ENCODE measurements at places on chromosomes 2 and 18. TPM values are rescaled to one million over a fixed set of nuclear protein-coding genes. Genes with fewer than 3 reads are reported as not detected.

LINC00305 gene
- not detected for total RNA-seq

LOXL3 gene
- total RNA-seq = 4.1 TPM

SLC19A3 gene
- 4.0 TPM for total RNA-seq

TMSB10 gene
- 1,276 TPM for total RNA-seq

CREG2 gene
- 0.08 TPM for total RNA-seq

ZNF521 gene
- total RNA-seq = 51.3 TPM

LYPD6 gene
- total RNA-seq = 3.2 TPM

RABL2A gene
- total RNA-seq = 32.9 TPM

MSH6 gene
- total RNA-seq = 105 TPM

COL3A1 gene
- 264 TPM for total RNA-seq

CFAP65 gene
- 2.0 TPM for total RNA-seq

PAX3 gene
- not detected for total RNA-seq

REG3G gene
- total RNA-seq = 0.77 TPM

FER1L5 gene
- total RNA-seq = 0.45 TPM

GAREM1 gene
- total RNA-seq = 7.7 TPM

ZNF516 gene
- 110 TPM for total RNA-seq

CPO gene
- total RNA-seq = 1.1 TPM

GRCh38 chr18:77087393-77088141 is 45.0 kb downstream of the MBP start:
- peak; percentile 78 for DNase-seq

DNA sequence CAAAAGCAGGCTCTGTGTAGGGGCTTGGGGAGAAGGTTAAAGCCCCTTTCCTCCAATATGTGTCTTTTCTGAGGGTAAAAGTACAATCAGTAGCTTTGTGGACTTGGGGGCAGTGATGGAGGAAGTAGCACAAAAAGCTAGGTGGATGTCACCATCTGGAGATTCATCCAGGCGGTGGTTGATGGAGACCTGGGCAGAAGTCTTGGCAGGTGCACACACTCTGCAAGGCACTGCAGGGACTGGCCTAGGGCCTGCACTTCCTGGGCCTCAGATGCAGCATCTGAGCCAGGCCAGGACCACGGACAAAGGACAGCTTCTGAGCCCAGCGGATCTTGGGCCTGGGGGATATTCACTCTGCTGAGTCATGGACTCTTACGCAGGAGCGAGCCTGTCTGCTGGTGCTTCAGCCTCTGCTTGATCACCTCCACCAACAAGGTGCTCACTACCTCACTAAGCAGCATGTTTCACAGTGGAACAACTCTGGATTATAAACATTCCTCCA is 391.1 kb downstream of the TNS1 start:
- DNase-seq = no peak

GRCh38 chr2:133177196-133177595 is 391.1 kb downstream of the NCKAP5 start:
- no peak for DNase-seq

- DNase-seq = no peak
Measured at GRCh38 chr2:118678985-118679384, 168.5 kb downstream of the EN1 start.

DNA sequence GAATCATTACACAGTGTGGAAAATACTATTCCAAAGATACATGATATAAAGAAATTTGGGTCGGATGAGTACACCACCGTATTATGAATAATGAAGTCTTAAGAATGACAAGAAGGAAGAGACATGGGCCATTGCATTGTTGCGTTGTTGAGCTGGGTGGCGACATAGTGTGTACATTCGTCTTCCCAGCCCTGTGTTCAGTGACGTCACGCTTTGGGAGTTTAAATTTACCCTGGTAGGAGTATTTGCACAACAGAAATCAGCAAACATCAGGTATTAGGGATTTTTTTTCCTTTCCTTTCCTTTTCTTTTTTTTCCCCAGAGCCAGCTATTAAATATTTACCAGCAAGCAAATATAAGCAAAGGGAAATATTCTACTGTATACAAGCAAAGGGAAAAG is 347.2 kb upstream of the NETO1 start:
- no peak for DNase-seq

DNA sequence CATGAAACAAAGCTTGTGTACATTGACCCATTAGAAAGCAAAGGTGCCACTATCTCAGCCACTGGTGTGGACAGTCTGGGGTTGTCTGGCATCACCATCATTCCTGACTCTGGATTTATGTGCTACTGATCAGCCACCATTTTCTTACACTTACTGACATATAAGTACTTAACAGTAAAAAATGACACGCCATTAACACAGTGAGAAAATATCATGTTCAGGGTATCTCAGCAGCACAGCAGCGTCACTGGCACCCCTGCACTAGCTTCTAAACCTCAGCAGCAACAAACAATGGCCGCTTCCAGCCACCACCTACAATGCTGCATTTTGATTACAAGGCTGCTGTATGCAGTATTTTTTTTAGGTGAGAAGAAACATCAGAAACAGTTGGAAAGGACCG is 253.4 kb upstream of the HDAC4 start:
- DNase-seq = no peak

DNA sequence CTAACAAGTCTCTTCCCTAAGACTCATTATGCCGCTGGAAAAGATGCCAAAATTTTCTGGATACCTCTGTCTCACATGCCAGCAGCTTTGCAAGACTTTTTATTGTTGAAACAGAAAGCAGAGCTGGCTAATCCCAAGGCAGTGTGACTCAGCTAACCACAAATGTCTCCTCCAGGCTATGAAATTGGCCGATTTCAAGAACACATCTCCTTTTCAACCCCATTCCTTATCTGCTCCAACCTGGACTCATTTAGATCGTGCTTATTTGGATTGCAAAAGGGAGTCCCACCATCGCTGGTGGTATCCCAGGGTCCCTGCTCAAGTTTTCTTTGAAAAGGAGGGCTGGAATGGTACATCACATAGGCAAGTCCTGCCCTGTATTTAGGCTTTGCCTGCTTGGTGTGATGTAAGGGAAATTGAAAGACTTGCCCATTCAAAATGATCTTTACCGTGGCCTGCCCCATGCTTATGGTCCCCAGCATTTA is 26.3 kb downstream of the DHRS9 start:
- no peak for DNase-seq

- DNase-seq = no peak
Measured at GRCh38 chr2:160893581-160893980, 266.6 kb upstream of the TANK start.

- no peak for DNase-seq
Measured at GRCh38 chr2:65528241-65528574, 95.8 kb upstream of the SPRED2 start.

DNA sequence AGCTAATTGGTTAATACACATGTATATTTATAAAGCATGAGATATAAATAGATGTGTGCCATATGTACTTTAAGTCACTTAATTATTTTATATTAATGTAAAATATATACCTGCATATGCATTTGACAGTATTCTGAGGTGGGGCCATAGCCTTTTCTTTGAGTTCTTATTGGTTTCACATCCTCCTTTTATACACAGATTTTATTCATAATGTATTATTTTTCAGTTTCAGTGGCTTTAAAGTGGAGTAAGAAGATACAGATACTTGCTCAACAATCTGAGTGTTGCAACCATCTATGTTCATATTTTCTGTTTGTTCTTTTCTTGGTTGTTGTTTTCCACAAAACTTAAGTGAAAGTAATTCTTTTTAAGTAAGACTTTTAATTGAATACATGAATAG is 436.5 kb downstream of the RND3 start:
- DNase-seq = no peak

- DNase-seq = no peak
Measured at GRCh38 chr2:177665328-177665727, 272.8 kb downstream of the AGPS start.

- DNase-seq = no peak
Measured at GRCh38 chr2:36403675-36404230, 48.2 kb downstream of the CRIM1 start.

DNA sequence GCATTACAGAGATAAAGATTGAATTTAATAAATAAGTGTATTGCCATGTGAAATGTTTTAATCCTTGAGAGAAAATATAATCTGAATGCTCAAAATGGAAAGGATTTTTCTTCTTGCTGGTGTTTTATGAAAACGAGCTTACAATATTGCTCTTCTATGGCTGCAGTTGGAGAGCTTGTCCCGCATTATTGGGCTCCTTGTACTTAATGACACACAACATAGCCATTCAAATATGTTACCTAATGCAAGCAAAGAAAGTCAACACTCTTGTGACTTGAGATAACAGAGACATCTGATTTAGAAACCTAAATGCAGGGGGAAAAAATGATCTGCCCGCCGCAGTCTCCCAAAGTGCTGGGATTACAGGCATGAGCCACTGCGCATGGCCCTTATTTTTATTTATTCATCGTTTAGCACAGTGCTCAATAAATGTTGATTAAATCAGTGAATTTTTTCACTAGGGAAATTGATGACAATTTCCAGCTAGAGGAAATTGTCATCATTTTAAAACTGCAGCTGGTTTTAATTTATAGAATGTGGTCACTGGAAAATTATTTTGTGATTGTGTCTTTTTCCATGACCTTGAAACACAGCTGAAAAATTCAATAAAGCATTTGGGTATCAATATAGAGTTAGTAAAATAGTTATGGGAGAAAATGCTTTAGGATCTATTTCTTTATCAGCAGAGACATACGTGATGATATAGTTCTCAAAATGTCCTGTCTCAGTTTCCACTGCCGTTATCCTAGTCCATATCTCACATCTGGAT is 2.4 kb upstream of the PRKD3 start:
- no peak for DNase-seq

DNA sequence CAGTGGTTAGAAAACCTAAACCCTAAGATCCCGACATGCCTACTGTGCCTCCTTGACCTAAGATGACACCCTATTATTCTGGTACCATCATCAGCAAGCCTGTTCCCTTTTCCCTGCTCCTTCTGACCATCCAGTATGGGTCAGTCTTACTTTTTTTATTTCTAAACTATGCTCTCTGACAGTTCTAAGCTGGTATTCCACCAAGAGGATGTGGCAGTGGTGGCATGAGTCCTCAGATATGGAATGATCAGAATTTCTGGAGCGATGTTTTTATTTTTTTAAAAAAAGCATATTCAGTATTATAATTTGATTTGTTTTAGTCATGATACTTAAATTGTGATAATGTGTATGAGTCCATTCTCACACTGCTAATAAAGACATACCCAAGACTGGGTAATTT is 145.9 kb upstream of the LHCGR start:
- no peak for DNase-seq

DNA sequence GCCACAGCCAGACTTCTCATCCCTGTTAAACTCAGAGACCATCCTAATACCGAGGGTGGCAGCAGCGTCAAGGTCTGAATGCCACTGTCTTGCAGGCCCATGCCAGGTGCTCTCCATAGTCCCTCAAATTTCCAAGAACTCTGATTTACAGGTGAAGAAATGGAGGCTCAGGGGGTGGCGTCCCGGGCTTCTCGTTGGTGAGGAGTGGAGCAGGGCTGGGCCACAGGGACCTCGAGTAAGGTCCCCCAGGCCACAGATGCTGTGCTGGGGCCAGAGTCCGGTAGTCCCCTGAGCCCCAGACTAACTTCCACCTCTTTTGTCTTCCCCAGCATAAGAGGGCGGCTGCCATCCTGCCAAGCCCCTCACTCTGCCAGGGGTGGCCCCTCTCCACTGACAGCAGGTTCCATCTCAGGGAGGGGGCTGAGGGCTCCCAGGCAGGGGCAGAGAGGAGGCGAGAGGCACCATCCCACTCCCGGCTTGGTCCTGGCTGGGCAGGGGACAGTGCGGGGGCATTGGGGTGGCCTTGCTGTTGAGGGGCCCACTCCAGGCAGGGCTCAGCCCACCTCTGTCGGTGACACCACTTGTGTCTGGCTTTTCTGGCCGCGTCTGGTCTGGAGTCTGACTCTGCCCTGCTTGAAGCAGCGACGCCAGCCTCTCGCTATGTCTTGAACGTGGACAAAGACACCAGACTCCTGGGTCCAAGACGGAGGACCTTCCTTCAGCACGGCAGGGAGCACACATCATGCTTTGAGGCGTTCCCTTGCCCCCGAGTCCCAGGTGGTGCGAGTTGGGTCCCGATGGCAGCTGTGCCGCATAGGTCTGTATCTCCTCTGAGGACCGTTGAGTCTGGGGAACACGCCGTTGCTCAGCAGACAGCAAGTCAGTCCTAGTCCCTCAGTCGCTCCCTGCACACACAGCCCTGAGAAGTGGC is 15.9 kb upstream of the KLHL30 start:
- no peak for DNase-seq

GRCh38 chr2:9261231-9261883 is 54.7 kb downstream of the ASAP2 start:
- no peak for DNase-seq

GRCh38 chr2:72095364-72095763 is 52.3 kb downstream of the CYP26B1 start:
- no peak for DNase-seq

GRCh38 chr2:64525317-64525613 is 1.1 kb downstream of the AFTPH start:
- DNase-seq = no peak

DNA sequence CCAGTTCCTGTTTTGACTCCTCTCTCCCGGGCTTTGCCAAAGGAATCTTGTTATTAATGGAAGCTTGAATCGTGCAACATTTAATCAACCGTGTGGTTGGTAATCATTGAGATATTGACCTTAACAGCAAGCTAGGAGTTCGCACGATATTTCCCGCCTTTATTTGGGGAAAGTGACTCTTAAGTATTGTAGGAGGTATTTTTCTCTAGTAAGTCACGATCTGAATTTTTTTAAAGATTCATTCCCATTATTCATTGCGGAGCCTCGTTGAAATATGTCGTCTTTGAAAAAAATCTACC is 663 bp downstream of the NUP35 start:
- no peak for DNase-seq

- peak; percentile 84 for DNase-seq
Measured at GRCh38 chr2:30178618-30179434, 32.0 kb downstream of the YPEL5 start.

- DNase-seq = no peak
Measured at GRCh38 chr2:25478736-25479135, 137.0 kb upstream of the DNMT3A start.

GRCh38 chr2:60213865-60214625 is 339.4 kb downstream of the BCL11A start:
- no peak for DNase-seq

DNA sequence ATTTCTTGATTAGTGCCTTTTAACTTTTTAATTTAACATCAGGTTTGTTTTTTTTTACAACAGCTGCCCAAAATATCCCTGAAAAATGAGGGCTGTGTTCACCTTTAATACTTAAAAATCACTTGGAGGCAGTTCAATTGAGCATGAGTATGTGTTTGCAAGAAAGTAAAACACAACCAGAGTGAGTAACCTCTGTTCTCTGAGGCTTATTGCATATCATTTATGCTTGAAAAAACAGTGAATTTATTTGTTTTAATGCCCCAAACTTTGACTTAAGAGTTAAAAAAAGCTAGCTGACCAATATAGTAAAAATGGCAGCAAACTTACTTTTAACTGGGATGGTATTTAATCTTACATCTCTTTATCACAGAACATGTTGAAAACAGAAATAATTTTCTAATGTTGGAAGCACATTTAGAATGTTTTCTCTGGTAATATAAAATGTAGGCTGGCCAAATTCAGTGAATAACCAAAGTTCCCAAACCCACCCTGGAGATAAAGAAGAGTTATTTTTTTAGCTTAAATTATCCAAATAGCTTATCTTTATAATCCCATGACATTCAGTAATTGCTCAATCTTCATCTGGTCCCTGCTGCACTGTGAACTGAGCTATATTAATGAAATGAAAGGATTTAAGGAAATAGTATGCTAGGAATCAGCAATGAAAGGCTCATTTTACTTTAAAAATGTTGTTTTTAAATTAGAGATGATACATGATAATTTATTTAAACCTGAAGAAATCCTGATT is 24.8 kb upstream of the EFEMP1 start:
- no peak for DNase-seq

- no peak for DNase-seq
Measured at GRCh38 chr2:81194581-81194980, 890.0 kb upstream of the LRRTM1 start.

GRCh38 chr2:186868344-186868743 is 19.4 kb upstream of the ZSWIM2 start:
- no peak for DNase-seq

All from ovary (tissue), 10 donors.